ENCODE measurements at places on chromosomes 4 and X. TPM values are rescaled to one million over a fixed set of nuclear protein-coding genes. Genes with fewer than 3 reads are reported as not detected.

HTR2C gene
- total RNA-seq: not detected

PAK3 gene
- total RNA-seq: 0.26 TPM

PNMA5 gene
- not detected for total RNA-seq

GAGE12E gene
- not detected for total RNA-seq

RNF128 gene
- total RNA-seq: not detected

Data from activated CD8-positive, alpha-beta memory T cell treated with anti-CD3 and anti-CD28 coated beads, Interleukin-2, amount 10 ng/mL, durations not matched to agents 7 days and 5 days (primary cell).